ENCODE measurements at places on chromosomes 7 and 10.

DNA sequence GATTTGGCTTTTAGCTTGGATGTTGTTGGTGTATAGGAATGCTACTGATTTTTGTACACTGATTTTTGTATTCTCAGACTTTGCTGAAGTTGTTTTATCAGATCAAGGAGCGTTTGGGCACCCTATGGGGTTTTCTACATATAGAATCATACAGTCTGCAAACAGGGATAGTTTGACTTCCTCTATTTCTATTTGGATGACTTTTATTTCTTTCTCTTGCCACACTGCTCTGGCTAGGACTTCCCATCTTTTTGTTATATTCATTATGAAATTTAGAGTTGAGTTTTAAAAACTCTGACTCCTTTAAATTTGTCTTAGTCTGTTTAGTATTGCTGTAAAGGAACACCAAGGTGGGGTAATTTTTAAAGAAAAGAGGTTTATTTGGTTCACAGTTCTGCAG is 4.7 kb downstream of the ZNF786 start:
- DNase-seq, result no peak

- no peak for DNase-seq
Measured at GRCh38 chr10:131653554-131654470, 247.0 kb upstream of the PPP2R2D start.

DNA sequence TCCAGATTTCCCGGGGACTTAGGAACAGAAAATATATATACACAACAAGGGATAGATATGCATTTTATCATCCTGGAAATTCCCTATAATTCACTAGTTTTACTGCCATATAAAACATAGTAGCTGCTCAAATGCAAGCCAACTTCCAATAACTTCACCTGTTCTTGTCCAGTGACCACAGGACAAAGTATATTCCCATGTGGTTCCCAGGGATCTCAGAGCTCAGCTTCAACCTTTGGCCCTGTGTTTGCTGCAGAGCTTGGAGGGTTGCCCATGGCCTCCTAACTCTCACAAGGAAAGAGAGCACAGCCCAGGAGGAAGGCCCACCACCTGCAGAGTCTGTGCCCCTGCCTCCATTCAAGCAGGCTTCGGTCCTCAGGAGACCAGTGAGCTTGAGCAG is 4.5 kb upstream of the DRGX start:
- no peak for DNase-seq

DNA sequence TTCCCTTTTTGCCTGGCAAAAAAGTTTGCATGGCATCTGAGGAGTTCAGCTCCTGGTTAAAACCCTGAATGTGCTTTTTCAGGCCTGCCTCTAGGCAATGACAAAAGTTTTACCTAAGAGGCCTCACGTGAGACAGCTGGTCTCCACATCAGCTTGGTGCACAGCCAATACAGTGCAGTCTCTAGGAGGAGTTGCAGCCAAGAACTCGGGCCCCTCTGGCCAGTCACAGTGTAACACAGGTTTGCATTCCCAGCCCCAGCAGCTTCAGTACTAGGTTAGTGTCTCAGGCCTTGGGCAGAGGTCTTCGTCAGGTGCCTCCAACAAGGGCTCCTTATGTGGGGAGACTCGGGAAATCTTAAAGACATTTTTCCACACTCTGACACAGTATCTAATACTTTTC is 771.7 kb downstream of the SORCS1 start:
- peak; percentile 24 for DNase-seq

DNA sequence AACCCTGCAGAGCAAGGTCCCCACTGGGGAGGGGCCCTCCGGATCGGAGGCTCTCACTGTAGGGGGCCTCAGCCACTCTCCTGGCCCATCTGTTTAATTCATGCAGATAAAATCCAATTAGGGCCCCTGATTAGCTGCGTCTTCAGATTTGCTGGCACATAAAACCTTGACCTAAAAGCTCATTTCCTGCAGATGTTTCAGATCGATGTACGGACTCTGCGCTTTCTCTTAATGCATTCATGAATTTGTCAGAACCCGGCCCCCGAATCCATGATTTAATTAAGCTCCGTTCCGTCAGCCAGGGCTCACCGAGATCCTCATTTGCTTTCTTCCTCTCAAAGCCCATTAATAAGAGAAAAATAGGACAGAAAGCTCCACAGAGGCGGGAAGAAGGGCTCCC is 40.0 kb upstream of the FOXL3 start:
- DNase-seq, result no peak

GRCh38 chr10:74145133-74145532 is 5.5 kb downstream of the AP3M1 start:
- DNase-seq, result no peak
